Activated CD8-positive, alpha-beta T cell treated with anti-CD3 and anti-CD28 coated beads for 36 hours (primary cell): ENCODE measurements at places on chromosomes 5 and 9.

GRCh38 chr5:28602429-28602828 is 1564.0 kb upstream of the CDH9 start:
- no peak for DNase-seq

DNA sequence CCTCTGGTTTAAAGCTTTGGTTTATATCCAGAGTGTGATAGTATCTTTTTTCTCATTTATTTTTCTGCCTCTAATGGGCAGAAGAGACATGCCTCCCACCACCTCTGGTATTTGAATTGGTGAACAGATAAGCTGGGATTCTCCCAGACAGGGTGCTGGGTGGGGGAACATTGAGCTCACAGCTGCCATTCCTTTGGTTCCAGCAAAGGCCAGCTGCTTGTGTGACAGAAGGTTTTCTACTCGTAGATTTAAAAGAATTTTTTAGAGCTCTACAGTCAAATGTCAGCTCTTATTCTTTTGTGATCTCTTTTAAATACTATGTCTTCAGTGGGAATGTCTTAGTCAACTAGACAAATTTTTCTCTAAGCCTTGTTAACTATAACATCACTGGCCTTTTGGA is 54.7 kb upstream of the ADAMTS16 start:
- no peak for DNase-seq

GRCh38 chr5:64835266-64835665 is 66.5 kb downstream of the CWC27 start:
- no peak for DNase-seq

- no peak for DNase-seq
Measured at GRCh38 chr9:92798358-92798757, 33.7 kb upstream of the BICD2 start.
